ENCODE measurements at places on chromosomes 12 and 14. TPM values are rescaled to one million over a fixed set of nuclear protein-coding genes. Genes with fewer than 3 reads are reported as not detected.
A peak's percentile ranks its signal among the peaks of the same experiment; 100 is the strongest.

CBLN3 gene
- total RNA-seq: not detected

ART4 gene
- total RNA-seq: not detected

A2ML1 gene
- total RNA-seq: under 0.01 TPM

DNA sequence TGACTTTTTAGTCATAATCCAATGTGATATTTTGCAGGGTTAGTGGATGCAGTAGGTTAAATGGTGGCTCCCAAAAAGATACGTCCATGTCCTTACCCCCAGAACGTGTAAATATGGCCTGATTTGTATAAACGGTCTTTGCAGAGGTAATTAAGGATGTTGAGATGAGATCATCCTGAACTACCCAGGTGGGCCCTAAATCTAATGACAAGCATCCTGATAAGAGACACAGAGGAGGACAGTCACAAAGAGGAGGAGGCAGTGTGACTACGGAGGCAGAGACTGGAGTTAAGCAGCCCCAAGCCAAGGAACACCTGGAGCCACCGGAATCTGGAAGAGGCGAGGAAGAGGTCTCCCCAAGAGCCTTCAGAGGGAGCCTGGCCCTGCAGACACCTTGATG, 293.4 kb downstream of the ZFP36L1 start:
- DNase-seq: no peak

GRCh38 chr12:38728894-38729293, 176.5 kb downstream of the CPNE8 start:
- no peak for DNase-seq

GRCh38 chr14:72516936-72517700, 376.8 kb downstream of the DPF3 start:
- peak; percentile 91 for DNase-seq

- no peak for DNase-seq
Measured at GRCh38 chr12:70217416-70217815, 25.8 kb upstream of the CNOT2 start.

DNA sequence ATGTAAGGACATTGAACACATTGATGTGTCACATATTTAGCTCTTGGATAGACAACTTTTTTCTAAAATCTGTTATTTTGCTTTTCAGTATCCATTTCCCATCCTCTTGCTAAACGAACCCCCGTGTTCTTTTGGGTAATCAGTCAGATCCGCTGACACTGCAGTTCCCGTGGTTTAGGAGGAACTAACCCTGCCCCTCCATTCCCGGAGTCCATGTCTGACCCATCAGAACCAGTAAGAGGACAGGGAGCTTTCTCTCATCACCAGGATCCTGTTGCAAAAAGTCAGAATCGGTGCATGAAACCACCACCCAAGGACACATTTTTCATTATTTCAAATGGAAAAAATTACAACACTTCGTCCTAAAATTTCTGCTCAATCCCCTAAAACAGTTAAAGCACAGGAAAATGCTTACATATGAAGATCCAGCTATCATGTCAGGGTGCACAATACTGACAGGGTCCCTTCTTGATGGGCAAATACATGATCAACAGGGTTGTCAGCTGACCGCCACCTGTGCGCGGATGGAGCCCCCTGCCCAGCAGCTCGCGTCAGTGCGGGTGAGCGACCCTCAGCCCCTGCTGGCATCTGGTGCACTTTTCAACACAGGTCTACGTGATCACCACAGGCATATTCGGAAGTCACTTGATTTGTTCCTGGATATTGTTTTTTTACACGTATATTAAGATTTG, 276.8 kb downstream of the ADGRD1 start:
- no peak for DNase-seq

- no peak for DNase-seq
Measured at GRCh38 chr14:66359500-66359899, 126.7 kb upstream of the CCDC196 start.

GRCh38 chr14:95045106-95045701, 112.1 kb downstream of the DICER1 start:
- peak; percentile 17 for DNase-seq

- no peak for DNase-seq
Measured at GRCh38 chr14:102272392-102272791, 32.6 kb downstream of the MOK start.

DNA sequence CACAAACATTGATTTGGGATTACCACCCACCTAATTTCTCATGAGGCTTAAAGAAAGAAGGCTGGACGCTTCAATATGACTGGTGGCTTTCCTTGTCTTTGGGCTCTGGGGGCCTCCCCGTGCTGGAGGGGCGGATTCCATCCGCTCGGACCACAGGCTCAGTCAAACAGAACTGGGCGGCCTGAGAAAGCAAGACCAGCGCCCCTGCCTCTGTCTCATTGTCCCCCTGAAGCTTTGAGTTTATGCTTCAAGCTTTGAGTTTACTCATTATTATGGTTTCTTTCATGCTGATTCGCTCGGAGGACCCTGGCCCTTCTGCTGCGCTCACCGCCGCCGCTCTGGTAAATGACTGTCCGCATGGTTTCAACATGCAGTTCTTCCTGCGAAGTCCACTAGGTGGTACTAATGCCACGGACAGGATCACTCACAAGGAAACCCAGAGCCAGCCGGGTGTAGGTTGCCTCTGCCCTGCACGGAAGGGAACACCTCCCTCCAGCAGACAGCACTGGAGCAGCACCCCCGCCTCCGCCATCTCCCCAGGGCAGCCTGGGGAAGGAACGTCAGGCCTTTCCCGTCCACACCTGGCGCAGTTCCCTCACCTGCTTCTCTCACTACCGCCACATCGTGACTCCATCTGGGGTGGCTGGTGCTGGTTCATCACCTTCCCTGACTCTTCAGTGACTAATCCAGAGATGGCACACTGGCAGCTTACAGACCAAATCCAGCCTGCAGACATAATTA, 13.2 kb upstream of the TIGAR start:
- peak; percentile 92 for DNase-seq
